ELF-1 (cell line): ENCODE measurements at places on chromosomes 1 and 21.

DNA sequence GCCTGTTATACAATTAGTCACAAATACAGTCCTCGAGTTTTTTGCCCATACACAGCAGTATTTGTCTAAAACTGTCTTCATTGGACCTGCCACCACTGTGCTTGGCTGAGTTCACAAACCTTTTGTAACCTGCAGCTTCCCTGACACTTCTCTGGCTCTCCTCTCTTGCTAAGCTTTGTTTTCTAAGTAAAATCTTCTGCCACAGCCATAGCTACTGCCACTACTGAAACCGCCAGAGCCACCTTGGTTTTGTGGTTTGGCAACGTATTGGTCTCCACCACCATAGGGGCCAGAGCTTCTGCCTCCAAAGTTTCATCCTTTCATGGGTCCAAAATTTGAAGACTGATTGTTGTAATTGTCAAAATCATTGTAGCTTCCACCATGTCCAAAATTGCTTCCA is 668.2 kb upstream of the BRINP3 start:
- DNase-seq: no peak

DNA sequence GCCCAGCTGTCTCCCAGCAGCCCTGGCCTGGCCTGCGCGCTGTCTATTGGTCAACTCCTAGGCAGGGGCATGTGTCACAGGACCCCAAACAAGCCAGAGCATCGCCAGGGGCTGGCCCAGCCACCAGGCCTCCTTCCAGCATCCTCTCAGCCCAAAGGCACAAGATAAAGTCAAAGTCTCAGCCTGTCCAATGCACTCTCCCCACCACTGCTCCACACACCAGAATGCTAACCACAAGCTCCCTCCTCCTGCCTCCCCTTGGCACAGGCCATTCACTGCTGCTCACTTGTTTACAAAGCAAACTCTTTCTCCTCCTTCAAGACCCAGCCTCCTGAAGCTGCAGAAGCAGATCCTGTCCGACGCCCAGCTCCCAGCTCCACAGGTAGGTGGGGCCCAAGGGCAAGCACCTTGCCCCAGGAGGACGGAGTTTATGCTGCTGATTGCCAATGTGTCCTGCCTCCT is 133.4 kb downstream of the DMRTB1 start:
- DNase-seq: peak; percentile 89

DNA sequence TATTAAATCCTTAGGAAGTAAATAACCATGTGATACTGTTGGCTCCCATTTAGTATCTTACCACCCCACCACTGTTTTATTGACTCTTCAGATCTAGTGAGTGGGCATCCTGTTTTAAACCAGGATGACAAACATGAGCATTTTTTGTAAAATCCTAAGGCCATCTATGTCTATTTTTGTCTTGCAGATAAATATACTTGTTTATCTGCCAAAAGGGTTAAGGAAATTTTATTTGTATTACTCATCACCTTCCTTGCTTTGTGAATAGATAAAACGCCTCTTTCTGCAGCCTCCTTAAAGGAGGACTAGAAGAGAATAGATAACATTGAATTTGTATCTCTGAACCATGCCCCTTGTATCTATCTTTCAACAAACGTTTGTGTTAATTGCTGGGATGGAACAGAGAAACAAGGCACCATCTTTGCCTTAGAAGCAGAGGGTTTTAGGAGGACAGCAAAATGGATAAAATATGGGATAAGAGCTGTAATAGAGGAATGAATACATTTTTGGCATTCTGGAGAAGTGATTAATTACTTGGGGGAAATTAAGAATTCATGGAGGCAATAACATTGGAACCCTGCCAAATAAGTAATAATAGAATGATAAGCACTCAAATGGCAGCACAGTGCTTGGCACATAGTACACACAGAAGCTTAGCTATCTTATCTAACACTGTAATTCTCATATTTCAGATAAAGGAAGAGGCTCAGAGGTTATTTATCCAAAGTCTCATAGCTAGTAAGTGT is 14.7 kb downstream of the YTHDF2 start:
- DNase-seq: no peak

- DNase-seq: no peak
These were observed 457 bp downstream of the SRM start for GRCh38 chr1:11059155-11059967.

DNA sequence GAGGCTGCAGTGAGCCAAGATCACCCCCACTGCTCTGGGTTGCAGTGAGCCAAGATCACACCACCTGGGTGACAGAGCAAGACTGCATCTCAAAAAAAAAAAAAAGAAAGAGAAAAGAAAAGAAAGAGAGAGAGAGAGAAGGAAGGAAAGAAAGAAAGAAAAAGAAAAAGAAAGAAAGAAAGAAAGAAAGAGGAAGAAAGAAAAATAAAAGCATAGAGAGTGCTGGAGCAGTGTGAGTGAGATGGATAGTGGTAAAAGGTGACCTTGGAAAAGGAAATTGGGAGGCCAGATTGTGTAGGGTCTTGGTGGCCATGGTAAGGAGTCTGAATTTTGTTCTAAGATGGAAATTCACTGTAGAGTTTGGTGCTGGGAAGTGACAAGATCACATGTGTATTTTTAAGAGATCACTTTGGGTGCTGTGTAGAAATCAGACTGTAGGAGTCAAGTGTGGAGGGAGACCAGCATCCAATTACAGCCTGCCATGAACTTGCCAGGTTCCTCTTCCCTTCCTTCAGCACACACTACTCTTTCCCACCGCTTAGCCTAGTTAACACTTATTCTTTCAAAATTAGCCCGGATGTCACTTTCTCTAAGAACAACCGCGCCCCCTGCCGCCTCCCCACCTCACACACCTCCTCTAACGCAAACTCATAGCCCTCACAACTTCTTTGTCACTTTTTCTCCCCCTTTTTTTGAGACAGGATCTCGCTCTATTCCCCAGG is 17.9 kb downstream of the MTX1 start:
- peak; percentile 91 for DNase-seq

GRCh38 chr1:167093846-167094516 is at the start of gene STYXL2:
Gene STYXL2 (plus strand): TSS chr1:167094075. CDS start chr1:167094850, 775 bp downstream.
- DNase-seq: peak; percentile 89

DNA sequence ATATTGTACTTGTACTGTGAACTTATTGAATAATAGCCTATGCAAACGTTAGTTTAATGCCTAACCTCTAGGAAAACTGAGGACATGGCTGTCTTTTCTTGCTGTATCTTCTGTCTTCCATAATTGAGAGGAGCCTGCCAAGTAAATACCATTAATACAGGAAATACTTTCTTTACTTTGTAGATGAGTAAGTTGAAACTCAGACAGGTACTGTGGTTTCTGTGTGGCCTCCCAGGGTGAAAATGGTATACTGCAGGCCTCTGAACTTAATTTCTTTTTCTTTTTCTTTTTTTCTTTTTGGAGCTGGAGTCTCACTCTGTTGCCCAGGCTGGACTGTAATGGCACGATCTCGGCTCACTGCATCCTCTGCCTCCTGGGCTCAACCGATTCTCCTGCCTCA is 208.8 kb upstream of the ADGRL4 start:
- DNase-seq: no peak

DNA sequence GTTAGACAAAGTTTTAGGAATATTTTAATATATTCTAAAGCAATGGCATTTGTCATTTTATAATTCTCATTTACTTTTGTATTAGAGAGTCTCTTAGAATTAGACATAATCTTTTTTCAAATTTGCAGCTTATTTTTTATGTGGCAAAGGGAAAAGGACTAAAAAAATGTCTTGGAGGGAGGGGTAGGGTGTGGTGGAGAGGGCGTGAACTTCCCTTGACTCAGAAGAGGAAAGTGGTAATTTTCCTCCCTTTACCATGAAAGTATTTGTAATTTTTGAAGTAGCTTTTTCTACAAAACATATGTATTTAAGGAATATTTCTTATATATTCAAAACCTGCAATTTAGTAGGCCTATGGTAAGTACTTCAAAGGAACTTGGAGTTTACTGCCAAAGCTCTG is 6.9 kb upstream of the RABGAP1L start:
- no peak for DNase-seq

DNA sequence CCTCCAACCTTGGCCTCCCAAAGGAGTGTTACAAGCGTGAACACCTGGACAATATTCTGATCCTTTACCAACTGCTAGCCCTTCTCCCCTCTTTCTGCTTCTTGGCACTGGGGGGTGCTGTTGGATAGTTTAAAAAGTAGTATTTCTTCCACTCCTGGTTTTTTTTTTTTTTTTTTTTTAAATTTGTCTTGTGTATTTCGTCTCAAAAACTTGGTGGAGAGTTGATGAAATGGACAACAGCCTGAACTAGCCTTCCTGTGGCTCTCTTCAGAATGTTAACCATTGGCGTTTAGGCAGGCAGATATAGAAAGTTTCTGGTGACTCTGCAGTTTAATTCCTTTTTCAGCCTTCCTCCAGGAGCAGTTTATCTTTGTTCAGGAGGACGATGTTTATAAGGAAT is 69.7 kb upstream of the USP24 start:
- DNase-seq: no peak

- no peak for DNase-seq
These were observed 124.3 kb upstream of the ESRRG start for GRCh38 chr1:216847397-216848036.

DNA sequence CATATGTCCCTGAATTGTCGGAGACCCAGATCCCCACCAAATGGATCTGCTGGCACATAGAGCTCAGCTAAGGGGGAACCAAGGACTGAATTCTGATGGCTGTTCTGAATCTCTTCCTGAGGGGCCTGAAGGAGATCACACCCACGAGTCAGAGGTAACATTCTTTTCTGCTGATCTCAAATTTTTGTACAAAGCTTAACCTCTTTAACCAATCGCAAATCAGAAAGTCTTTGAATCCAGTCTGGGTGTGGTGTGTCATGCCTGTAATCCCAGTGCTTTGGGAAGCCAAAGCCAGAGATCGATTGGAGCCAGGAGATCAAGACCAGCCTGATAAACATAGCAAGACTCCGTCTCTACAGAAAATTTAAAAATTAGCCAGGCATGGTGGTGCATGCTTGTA is 62.8 kb upstream of the PRRC2C start:
- DNase-seq: peak; percentile 35

DNA sequence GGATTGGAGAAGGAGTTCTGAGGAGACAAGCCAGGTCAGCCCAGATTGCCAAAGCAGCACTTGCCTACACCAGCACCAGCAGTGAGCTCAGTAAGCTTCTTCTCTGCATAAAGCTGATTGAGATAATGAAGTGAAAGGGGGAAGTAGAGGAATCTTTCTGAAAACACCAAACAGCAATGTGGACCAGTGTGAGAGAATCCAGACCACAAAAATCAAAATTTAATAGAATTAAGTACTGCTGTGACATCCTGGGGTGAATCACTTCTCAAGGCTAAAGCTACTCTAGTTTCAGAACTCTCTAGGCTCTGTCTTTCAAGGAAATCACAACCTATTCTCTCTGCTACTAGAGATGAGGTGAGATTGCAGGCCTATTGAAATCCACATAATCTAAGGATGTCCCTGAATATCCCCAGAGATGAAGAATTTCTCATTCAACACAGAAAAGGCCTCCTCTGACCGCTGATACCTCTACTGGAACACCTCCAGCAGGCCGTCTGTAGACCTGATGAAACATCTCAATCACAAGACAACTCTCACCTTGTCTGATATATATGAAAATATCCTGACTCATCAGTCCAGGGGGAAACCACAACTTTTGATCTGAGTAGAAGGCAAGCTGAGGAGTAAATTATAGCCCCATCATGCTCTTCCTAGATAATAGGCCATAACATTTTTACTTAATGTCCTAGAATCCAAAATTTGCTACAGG is at the start of gene FCRL4:
Gene FCRL4 (minus strand): TSS at position 127 of the 709 bp plus-strand sequence. CDS start 141 bp downstream, outside the sequence.
- no peak for DNase-seq

- no peak for DNase-seq
These were observed 415.2 kb upstream of the DAB1 start for GRCh38 chr1:57839067-57839466.

DNA sequence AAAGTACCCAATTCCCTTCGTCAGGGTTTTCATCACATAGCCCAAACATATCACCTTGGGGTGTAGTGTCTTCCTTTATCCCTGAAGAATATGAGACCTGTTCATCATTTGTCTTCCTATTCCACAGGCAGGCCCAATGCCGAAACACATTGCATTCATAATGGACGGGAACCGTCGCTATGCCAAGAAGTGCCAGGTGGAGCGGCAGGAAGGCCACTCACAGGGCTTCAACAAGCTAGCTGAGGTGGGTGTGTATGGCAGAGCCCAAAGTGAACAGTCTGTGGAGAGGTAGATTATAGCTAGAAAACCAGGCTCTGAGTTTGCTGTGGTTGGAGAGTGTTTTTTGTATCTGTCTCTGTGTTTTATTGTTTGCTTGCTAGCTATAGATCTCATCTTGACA is 5.9 kb downstream of the DHDDS start:
- DNase-seq: no peak

DNA sequence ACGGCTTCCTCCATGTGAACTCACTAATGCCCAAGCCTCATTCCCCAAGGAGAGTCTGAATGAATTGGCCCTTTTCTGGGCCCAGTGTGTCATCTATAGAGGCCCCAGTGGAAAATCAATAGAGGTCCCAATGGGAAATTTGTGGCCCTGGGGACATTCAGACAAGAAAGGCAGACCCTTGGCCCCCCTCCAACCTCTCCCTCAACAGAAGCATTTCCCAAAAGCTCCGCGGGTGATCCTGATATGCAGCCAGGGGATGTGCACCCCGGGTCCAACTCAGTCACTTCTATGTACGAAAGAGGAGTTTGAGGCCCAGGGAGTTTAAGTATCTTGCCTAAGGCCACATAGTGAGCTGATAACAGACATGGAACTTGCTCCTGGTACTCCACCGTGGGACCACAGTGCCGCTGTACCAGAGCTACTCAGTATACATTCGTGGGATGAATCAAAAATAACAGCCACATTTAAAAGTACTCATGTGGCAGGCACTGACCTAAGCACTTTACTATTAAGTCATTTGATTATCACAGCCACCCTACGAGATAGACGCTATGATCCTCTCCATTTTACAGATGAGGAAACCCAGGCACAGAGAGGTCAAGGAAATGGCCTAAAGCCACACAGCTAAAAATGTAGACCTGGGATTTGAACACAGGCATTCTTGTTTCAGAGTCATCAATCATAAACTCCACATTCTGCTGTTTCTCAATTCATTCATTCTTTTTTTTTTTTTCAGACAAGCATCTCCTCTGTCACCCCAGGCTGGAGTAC is 8.5 kb downstream of the EPHA2 start:
- DNase-seq: no peak

- no peak for DNase-seq
These were observed 145.5 kb downstream of the CTH start for GRCh38 chr1:70556541-70556940.

- no peak for DNase-seq
These were observed 18.8 kb downstream of the ENTREP3 start for GRCh38 chr1:155236451-155236850.

GRCh38 chr1:211492511-211493132 is 660 bp upstream of the RD3 start:
- no peak for DNase-seq

GRCh38 chr1:44568128-44568900 is 106.0 kb downstream of the TMEM53 start:
- DNase-seq: no peak

GRCh38 chr21:41953831-41954653 is at the start of gene C2CD2:
Gene C2CD2 (minus strand): TSS chr21:41954018. CDS start chr21:41953648, 370 bp downstream.
- DNase-seq: peak; percentile 68

DNA sequence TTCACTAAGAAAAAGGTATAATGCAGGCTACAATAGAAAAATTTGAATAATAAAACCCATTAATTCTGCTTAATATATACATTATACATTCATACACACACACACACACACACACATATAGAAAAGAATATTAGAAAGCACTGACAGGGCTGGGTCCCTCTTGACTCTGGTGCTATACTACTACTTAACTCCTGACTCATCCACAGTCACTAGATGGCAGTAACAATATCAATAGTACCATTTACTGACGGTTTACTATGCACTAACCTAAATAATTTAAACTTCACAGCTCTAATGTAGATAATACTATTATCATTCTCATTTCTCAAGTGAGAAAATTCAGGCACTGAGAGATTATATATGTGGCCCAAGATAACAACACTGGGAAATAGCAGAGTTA is 87.5 kb downstream of the COP1 start:
- no peak for DNase-seq

- no peak for DNase-seq
These were observed 11.7 kb downstream of the GADD45A start for GRCh38 chr1:67696708-67697107.
